ENCODE measurements at places on chromosomes 1 and 21. TPM values are rescaled to one million over a fixed set of nuclear protein-coding genes. Genes with fewer than 3 reads are reported as not detected.

DNA sequence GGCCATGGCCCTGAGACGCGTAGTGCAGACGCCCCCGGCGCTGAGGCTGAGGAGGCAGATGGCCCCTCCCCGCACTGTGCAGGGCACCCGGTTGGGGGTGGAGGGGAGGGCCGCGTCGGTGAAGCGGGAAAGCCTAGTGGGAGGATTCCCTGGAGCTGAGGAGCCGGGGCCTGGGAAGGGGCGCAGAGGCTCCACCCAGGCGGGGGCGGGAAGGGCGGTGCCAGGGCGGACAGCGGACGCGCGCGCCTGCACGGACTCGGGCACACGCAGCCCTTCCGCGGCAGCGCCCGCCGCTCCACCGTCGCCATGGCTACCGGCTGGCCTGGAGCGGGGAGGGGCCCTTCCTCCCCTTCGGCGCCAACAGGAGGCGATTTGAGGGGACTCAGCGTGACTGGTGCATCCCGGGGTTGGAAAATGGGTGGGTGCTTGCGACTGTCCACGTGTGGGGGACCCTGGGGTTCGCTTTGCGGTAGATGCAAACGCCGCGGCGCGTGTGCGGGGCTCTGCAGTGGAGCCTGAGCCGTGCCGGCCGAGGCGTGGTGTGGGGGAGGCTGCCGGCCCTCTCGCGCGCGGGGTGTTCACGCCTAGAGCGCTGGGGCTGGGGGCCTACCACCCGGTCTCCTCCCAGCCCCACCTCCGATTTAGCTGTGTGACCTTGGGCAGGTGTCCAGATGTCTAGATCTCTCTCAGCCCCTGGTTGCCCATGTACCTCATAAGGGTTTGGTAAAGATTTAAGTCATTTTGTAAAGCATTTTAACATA lies 35.1 kb downstream of the PTPRF start:
- DNase-seq, result peak; percentile 74

DNA sequence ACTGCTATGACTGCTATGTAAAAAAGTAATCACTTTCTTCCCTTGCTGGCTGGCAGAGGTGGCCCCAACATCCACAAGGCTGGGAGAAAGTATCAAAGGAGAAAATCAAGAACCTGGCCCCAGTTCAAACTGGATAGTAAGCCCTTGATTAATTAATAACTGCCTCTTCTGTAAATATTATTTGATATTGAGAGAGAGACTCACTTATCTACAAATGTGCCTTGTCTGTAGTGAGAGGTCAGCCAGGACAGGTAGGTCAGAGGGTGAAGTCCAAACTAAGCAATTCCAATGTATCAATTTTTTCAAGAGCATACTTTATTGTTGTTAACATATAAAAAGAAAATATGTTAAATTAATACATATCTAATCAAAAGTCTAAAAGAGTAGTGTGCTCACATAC lies 23.8 kb upstream of the TARBP1 start:
- DNase-seq, result no peak

GRCh38 chr1:25246600-25247023 lies 642 bp downstream of the RSRP1 start:
- DNase-seq, result no peak

GRCh38 chr1:41023279-41023990 lies 1.9 kb upstream of the SLFNL1 start:
- no peak for DNase-seq

DNA sequence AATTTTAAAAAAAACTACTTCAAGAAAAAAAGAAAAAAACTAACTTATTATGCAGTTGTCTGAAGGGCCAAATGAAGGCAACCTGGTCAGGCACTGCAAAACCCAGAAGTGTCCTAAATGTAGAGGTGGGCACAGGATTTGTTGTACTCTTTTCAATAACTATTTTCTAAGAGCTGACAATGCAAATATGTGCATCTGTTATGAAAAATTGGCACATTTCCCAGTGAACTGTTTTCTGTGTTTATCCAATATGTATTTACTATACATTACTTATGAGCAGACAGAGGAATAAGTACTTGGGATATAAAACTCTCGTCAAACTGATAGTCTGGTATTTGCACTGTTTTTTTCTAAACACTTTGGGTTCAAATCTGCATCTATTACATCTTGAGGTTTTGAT lies 188.0 kb upstream of the C21orf91 start:
- no peak for DNase-seq

GRCh38 chr1:201252944-201253371 lies 30.3 kb upstream of the PKP1 start:
- DNase-seq, result no peak

DNA sequence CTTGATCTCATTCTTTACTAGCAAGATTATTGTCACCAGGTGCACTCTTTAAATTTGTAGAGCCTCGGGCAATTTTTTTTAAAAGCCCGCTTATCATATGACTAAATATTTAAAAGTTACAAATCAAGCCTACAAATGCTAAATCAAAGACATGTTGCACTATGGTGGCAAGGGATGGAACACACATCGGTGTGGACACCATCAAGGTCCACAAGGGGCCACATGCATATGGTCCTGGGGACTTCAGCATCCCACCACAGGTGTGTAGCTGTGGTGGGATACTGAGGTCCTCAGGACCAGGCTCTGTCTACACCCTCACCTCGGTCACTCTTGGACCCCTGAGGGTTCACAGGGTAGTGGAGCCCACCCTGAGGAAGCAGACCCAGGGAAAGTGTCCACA lies 45.8 kb downstream of the FAM78B start:
- DNase-seq, result no peak

DNA sequence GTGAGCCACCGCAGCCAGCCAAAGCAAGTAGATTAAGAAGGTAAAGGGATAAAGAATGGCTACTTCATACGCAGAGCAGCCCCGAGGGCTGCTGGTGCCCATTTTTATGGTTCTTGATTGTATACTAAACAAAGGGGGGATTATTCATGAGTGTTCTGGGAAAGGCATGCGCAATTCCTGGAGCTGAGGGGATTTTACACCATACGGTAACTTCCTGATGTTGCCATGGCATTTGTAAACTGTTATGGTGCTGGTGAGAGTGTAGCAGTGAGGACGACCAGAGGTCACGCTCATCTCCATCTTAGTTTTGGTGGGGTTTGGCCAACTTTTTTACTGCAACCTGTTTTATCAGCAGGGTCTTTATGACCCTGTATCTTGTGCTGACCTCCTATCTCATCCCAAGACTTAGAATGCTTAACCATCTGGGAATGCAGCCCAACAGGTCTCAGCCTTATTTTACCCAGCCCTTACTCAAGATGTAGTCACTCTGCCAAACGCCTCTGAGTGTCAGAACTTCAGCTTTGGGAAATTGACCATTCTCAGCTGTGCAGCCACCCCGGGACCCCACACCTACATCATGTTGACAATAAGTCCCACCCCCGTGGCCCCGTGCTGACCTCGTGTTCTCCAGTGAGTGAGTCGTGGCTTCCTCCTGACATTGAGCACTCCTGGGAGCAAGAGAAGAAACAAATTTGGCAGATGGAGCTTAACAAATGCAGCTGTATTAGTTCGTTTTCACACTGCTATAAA lies 149.4 kb upstream of the COL6A1 start:
- no peak for DNase-seq

GRCh38 chr1:31208361-31208945 lies 31.2 kb downstream of the NKAIN1 start:
- no peak for DNase-seq

GRCh38 chr1:11874624-11875023 lies 15.9 kb upstream of the NPPB start:
- no peak for DNase-seq

DNA sequence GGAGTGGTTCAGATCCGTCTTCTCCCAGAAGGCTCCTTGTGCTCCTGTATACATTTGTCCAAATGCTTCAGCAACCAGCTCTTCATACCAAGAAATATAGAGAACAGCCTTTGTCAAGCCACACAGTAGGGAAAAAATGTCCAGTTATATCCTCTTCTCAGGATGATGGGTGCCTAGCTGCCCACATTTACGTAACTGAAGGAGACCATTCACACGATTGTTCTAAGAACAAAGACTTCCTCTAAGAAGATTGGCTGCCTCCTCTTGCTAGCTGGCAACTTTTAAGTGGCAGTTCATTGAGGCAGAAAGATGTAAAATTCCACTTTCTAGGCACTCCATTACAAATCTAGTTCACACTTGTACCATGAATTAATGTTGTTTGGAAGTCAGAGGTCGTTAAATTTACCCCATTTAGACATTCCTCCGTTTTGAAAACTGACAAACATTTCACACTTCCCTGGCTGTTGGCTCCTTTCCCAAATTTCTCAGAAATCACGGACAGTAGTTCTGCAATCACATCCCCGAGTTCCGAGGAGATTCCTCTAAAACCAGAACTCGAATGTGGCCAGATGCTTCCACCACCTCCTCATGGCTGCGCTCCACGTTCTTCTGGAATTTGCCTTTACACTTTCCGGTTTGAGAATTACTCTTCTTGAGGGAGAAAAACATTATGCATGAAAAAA lies 45.6 kb upstream of the CSF1 start:
- no peak for DNase-seq

DNA sequence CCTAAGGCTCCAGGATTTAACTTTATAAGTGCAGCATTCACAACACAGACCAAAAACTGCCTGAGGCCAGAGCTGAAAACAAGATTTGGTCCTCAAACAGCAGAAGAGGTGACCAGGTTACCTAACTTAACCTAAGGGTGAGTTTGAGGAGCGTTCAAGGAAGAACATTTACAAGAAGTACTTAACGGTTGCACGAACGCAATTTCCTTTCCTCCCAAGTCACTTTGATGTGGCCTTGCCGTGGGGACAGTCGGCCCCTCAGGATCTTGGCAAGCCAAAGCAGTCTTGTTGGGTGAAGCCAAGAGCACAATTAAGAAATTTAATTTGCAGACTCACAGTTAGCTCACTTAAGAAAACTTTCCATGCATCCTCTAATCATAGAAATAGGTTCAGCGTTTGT lies 202.6 kb upstream of the COA6 start:
- no peak for DNase-seq

The RGS4 gene
- 0.47 TPM for total RNA-seq

The CASZ1 gene
- 158 TPM for total RNA-seq

The LRRC47 gene
- 39.4 TPM for total RNA-seq

The UTS2 gene
- not detected for total RNA-seq

The GSTM2 gene
- 98.8 TPM for total RNA-seq

The SLC16A4 gene
- total RNA-seq, result 12.4 TPM

The TRAF5 gene
- 98.2 TPM for total RNA-seq

All from Peyer's patch (tissue), 4 donors.